ENCODE measurements at places on chromosomes 4 and X.

DNA sequence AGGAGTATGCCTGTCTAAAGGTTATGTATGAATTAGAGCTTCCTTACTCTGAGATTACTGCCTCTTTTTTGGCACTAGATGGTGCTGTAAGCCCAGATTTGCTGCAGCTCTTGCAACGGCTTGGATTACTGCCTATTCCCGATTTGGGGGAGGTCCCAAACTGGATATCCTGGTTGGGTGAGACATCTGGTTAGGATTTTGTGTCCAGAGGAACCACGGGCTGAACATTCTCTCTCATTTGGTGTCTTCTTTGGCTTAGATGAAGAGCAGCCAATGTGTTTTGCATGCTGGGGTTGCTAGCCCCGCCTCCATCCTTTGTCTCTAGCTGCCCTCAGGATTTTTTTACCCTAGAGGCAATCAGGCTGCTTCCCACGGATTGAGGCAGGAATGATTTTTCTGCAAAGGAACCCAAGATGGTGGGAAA, 31.9 kb downstream of the F8A1 start:
- DNase-seq = peak; percentile 35

DNA sequence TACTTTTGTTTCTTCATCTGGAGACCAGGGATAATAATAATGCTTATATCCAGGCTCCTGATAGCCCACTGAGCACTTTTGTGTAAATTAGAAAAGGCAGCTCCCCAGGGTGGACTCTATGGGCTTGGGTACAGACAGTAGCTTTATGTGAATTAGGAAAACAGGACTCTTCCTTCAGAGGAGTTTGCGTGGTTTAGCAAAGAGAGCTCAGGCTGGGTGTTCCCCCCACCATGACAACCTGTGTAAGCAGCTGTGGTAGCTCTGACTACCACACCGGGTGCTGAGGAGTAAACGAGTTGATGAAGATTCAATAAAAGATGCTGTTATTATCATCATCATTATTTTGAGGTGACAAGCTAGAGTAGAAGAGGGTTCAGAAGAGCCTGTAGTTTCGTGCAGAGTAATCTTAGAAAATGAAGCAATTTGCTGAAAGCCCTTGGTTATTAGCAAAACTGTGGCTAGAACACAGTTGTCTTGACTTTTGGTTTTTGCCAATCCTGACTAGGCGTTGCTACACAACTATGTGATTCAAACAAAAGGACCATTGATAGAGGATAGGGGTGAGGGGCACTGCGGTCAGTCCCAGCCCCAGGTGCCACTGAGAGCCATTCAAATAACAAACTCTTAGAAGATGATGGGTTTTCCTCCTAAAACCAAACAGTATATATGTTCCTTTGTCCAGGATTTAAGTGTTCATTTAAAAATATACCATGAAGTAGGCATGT, 60.6 kb upstream of the LIMCH1 start:
- no peak for DNase-seq

DNA sequence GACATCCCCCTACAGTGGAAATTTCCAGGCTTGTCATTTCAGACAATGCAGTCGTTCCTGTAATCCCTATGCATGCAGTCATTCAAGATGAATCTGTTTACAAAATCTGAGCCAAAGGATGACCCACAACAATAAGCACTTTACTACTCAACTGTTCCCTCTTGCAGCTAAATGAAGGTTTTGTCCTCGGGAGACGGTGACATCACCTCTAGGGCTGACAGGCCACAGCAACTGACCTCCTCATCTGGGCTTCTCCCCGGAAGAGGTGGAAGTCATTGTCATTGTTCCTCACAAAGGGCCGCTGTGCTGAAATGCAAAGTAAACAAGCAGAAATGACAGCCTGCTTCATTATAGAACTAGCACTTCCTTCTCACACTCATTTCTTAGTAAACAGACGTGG, 29.2 kb downstream of the CLRN2 start:
- DNase-seq = no peak

DNA sequence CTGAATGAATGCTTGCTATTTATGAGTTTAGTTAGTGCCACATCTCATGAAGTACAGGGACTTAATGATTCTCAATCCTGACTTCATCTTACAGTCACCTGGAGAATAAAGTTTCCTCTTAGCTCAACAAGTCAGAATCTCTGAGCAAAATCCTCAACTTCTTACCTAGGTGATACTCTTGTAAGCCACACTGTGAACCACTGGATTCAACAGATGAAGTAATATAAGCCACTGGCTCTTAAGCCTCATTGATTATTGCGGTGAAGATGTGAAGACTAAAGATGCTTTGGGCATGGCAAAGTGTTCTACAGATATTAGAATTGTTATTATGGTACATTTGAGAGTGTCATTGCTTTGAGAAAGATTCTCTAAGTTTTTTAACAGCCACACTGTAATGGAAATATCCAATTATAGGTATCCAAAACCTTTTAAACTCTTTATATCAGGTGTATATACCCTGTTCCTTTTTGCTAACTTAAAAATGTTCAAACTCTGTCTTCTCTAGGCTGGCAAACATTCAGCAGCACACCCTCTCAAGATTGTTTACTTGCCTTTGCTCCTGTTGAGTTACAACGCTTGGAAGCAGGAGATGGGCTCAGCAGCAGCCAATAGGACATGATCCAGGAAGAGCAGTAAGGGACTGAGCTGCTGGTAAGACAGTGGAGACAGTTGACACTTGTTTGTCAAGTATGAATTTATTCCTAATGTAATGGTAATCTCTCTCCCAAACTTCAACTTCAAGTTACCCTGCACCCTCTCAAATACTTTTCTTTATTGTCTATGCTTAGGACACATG, 43.4 kb downstream of the TET2 start:
- DNase-seq = no peak

- no peak for DNase-seq
Observed at GRCh38 chrX:6857749-6858148, 289.8 kb upstream of the STS start.

- DNase-seq = no peak
Observed at GRCh38 chr4:158422546-158422945, 99.1 kb upstream of the RXFP1 start.

DNA sequence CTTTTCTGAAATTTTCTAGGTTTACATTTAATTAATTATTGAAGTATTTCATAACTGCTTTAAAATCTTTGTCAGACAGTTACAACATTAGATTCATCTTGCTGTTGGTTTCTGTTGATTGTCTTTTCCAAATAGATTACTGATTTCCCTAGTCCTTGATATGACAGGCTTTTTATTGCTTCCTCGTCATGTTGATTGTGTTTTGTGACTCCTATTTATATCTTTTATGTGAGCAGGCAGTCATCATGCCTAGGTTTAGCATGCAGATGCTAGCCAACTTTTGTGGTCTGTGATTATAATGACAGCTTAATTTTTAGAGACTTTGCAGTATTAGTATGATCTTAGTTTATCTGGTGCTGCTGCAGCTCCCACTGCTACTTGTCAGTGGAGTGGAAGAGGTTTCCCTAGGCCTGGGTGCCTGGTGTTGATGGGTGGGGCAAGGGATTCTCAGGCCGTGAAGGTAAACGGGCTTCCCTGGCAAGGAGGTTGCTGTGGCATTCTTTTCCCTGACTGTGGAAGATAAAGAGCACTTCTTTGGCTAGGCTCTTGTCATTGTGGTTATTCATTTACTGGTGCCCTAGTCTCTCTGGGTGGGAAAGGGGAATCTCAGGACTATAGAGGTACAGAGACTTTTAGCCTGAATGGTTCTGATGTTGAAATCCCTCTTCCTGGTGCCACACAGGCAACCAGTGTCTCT, 65.7 kb downstream of the SERPINA7 start:
- no peak for DNase-seq

GRCh38 chr4:139676365-139676764, 10.7 kb downstream of the MGST2 start:
- no peak for DNase-seq

GRCh38 chrX:73562458-73562857, 539 bp upstream of the CHIC1 start:
- DNase-seq = no peak

DNA sequence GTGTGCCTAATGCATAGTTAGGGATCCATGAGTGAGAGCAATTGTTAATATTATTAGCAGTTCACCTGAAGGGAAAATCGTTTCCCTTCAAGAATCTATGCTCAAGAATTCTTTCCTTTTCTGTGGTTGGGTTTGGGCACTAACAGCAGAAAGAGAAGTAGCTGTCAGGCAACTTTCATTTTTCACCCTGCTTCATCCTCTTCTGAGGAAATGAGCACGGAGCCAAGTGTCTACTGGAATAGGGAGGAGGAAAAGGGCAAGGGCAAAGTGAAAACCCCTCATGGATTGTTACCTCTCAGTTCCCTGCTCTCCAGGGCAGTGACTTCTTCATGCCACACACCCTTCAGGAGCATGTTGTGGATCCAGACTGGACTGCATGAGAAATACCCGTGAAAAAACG, 2.6 kb upstream of the HPGDS start:
- no peak for DNase-seq

DNA sequence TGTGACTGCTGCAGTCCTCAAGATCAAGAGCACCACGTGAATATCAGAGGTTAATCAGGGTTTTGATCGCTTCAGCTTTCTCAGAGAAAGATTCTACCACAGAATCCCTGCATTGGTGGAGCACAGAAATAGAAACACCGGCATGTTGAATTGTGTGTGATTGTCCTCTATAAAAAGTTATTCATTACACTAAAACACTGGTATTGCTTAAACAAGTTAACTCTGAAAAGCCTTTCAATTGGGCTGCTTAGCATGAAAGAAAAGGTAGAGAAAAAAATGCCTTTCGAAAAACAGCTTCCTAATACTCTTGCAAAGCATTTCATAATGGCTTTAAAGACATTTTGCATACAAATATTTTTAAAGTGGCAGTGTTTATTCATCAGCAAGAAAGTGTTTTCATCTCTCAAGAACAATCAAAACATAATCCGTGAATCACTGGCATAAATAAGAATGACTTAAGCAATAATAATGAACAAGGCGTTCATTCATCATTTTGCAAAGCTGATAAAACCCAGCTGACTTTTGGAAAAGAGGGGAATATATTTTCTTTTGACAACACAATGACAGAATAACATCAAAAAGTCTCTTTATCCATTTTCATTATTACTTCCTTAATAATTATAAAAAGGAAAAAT, 61.1 kb downstream of the HELT start:
- no peak for DNase-seq

DNA sequence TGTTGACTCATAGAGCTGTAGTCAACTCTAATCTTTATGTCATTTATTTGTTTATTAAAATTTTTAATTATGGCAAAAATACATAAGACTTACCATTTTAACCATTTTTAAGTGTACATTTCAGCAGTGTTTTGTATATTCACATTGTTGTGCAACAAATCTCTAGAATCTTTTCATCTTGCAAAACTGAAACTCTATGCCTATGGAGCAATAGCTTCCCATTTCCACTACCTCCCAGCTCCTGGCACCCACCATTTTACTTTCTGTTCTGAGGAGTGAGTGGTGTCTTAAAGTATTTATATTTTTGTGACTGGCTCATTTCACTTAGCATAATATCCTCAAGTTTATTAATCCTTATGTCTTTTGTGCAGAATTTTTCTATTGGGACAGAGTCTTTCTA, 181.0 kb downstream of the GPAT3 start:
- no peak for DNase-seq

- no peak for DNase-seq
Observed at GRCh38 chrX:2498781-2499302, 1.9 kb downstream of the DHRSX start.

- DNase-seq = no peak
Observed at GRCh38 chr4:144611850-144612249, 34.1 kb upstream of the HHIP start.

DNA sequence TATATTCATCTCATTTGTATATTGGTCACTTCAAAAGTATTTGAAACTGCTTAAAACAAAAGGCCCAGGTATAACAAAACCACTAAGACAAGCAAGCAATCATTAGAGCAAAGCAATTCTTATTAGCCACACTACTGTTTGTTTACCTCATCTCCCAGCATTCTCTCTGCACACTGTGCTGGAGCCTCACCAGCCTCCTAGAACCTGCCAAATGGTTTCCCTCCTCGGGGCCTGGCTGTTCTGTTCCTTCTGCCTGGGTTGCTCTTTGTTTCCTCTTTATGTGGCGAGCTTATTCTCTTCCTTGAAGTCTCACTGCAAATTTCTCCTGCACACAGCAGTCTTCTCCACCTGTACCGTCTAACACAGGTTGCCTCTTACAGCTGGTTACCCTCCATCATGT, 67.5 kb upstream of the MND1 start:
- no peak for DNase-seq

GRCh38 chr4:160406263-160406825, 1303.5 kb downstream of the RAPGEF2 start:
- DNase-seq = no peak

GRCh38 chrX:150690126-150690525, 3.1 kb upstream of the MTMR1 start:
- no peak for DNase-seq

- DNase-seq = no peak
Observed at GRCh38 chrX:110216027-110216426, 101.9 kb downstream of the AMMECR1 start.

DNA sequence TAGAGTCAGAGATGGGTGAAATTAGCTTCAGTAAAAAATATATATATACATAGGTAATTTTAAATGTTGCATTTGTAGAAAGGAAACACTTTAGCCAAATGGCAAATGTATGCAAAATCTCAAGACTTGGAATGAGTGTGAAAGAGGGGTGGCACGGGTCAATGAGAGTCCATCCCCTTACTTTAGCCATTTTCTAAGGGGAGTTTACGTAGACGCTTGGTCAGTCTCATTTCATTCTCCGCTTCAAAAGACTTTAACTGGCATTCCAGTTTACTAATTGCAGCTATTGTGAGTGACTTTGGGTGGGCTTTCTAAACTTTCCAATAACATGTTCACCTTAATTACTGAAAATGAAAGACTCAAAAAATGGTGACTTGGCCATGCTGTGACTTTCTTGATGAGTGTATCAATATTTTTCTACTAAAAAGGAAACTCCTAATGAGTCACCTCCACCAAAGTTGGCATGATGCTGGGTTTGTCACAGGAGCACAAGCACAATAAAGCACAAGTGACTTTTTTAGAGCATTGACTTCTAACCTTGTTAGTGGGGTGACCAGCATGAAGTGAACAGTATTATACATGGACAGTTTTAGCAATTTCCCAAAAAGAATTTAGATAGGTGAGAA, 356.0 kb upstream of the RASGEF1B start:
- DNase-seq = no peak

DNA sequence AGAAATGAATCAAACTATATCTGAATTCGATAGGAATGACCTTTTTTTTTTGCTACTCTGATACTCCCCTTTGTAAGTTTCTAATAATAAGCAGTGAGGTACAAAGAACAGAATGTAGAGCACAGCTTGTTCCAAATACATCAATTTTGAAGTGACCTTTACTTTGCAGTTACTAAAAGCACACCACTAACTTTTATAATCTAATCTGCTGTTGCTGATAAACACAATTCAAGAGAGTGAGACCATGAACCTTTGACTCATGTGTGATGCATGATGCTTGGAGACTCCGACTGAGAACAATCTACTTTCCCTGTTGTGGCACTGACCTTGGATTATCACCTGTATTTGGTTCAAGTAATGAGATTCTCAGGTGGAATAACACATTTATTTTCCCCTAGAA, 91.6 kb upstream of the GNPDA2 start:
- DNase-seq = no peak

DNA sequence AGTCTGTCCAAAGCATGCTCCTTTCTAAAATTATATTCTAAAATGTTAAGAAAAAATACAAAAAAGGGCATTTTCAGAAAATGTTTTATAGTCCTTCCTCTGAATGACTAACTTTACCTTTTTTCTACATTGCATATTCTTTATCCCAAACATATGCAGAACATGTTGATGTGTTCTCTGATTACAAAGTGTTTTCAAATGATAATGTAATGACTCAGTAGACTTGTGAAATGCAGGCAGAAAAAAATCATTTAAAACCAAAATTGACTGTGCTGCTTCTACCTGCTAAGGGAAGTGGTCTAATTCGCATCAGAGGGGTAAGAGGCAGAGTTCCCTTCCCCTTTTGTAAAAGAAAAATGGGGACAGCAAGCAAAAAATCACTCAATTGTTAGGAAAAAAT, 22.7 kb upstream of the YTHDC1 start:
- DNase-seq = no peak

Measured in activated CD8-positive, alpha-beta T cell treated with anti-CD3 and anti-CD28 coated beads, Interleukin-2, amount 10 ng/mL, durations not matched to agents 7 days and 5 days (primary cell).